GM04504 (cell line): ENCODE measurements at places on chromosomes 1 and 21.
A peak's percentile ranks its signal among the peaks of the same experiment; 100 is the strongest.

DNA sequence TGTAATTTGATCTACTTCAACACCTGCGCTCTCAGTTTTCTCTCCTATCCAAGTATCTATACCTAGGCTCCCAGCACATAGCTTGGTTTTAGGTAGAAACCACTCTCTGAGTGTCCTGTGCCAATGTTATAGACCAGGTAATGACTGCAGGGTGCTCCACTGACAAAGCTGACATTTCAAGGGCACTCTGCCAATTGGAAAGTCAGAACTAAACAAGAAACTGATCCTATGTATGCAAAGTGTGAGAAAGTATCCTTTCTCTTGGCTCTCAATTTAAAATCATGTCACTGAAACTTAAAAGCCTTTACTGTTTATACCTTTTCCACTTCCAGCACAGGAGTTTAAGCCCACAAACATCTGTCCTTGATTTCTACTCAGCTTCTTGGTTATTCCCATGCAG lies 45.0 kb upstream of the AIM2 start:
- DNase-seq, result no peak

DNA sequence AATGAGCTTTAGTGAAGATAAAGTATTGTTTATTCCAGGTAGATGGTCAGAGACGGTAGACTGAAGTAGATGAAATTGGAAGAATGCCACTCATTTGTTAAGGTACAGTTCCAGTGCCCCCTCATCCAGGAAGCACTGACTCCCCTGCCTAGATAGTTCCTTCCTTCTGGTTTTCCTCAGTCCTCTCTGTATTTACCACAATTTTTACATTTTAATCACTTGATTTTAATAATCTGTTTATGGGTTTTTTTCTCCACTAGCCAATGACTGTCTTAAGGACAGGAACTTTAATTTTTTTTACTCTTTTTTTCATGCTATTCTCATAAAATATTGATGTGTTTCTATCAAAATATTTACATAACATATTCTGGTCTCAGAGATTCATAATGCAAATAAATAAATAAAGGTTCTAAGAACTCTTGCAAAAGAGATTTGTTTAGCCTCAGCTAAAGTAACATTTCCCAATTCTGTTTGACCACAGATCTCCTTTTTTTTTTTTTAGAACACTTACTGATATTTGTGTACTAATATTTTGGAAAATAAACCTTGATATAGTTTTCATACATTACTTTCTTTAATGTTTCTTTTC lies 651.6 kb downstream of the PLPP3 start:
- no peak for DNase-seq

DNA sequence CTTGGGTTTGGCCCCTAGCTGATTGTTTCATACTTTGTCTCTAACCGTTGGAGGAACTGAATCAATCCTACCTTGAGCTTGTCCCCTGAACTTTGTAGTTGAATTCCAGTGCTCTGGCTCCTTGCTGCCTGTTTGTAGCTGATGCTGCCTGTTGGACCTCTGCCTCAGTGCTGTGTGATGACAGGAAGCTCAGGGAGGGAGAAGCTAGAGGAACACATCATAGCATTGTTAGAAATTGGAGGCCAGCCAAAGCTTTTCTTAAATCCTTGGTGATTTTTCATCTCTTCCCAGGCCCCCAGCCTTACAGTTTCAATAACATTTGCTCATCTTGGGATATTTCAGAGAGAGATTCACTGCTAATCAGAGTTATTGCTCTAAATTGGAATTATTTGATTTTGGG lies 34.0 kb downstream of the MACF1 start:
- DNase-seq, result peak; percentile 38

GRCh38 chr1:14996133-14997050 lies 157.2 kb upstream of the TMEM51 start:
- DNase-seq, result peak; percentile 62

- no peak for DNase-seq
Measured at GRCh38 chr21:33267250-33267649, 1.1 kb downstream of the IL10RB start.

- no peak for DNase-seq
Measured at GRCh38 chr1:66752000-66752592, at the start of gene DYNLT5. DYNLT5 (plus strand) TSS chr1:66752459; CDS start chr1:66754659, 2,200 bp downstream.

DNA sequence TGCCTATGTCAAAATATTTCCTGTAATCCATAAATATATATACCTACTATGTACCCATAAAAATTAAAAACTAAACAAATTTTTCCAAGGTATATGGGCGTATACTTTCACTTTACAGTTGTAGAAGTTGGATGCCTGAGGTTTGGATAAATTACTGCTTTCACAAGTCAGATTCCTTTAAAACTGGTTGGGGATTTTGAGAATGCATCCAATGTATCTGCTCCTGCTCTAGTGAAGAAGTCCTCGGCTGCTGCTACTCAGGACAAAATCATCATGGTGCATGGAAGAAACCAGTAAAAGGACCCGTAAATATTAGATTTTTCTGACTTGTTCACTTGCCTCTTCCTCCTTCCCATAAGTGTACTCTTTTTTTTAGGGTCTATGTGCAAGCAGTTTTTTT lies 841.1 kb downstream of the USP25 start:
- DNase-seq, result no peak
